ENCODE measurements at places on chromosomes 5 and 9.

DNA sequence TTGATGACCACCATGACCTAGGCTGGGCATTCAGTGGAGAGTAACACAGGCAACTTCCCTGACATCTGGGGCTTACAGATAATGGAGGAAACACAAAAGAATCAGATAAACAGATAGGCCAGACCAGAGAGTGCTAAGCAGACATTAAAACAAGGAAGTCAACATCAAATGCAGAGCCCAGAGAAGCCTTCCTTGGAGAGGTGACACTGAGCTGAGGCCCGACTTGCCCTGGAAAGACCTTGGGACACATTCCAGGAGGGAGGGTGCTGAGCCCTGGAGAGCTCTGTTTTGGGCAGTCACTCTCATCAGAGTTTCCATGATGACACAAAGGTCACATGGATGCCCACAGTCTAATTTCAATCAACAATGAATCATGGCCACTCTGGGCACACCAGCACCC is 31.9 kb upstream of the C5orf58 start:
- DNase-seq: no peak

DNA sequence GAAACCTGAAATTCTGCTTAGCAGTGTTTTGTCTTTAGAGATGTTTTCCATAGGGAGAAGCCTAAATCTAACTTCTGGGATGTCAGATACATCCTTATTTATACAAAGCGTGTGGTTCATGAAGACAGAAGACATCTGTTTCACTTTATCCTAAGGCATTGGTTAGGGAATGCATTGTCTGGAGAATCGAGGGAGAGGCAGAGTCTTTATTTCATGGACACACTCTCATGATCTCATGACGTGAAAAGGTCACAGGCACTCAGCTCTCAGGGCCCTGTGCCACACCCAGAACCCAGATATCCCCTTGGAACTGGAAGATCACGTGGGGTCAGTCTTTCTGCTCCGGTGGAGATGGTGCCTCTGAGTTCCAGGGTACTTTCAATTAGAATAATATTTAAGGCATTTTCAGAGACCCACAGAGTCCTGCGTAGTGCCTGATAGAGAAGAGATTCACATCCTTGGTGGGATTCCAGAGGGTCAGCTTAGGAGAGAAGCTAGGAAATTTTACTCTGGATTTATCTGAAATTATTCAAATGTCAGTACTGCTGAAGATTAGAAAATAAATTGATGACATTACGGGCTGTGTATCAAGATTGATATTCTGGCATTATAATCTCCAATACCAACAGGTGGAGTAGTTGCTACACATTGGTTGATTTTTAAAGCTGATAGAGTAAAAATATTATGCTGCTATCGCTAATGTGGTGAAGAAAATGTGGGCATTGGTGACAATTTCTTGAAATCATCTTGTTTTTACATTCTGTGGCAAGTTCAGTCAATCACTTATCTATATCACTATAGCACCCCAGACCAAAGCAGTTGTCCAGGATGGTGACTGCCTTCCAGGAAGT is 378.3 kb downstream of the MTRR start:
- DNase-seq: no peak

DNA sequence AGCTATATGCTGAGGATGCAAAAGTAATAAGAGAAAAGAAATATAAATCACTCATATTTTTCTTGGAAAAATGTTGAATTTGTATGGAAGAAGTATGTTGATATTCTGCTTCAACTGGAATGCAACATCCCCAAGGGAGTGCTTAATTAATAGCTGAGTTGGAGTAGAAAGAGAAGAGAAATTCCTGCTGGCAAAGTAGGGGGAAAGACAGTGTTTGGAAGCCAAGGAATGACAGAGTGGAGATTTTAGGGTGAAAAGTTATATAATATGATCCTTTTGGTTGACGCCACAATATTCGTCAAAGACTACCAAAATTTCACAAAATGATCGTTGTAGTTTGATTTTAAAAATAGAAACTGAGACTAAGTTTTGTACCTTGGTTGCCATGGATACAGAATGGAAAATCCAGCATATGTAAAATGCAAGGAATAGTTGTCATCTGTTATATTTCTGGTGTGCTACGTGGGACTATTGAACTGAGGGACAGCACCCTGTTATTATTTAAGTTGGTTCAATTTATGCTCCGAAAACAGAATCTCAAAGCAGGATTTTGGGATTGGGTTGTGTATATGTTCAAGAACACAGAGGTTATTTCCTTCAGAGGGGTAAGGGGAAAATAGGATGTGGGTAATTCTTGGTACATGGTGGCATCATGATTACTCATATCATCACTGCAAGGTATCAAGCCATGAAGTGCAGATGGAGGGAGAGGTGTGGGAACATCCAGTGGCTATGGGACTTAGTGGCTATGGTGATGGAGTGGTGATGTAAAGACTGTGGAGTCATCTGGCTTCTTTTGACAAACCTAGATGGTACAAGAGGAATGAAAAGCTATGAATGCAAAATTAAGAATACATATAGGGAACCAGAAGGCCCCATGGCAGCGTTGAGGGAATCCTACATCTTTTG is 61.0 kb downstream of the SUB1 start:
- DNase-seq: no peak

DNA sequence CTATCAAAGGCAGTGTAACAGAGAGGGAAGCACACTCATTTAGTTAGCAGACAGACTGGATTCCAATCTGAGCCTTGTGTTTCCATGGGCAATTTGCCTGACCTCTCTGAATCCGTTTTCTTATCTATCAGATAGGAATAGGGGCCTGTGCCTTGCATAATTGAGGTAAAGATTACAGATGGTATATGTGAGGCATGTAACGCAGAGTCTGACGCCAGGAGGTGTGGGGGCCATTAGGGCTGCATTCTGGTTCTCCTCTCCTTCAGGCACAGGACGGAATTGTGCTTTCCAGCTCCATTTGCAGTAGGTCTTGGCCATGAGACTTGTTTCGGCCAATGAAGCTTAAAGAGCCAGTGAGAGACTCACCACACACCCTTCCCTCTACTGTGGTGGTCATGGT is 97.6 kb downstream of the FRMD3 start:
- no peak for DNase-seq
